ENCODE measurements at places on chromosomes 13 and 19.

GRCh38 chr19:18419195-18419698 lies at the start of gene SSBP4:
Gene SSBP4 (plus strand): TSS chr19:18419398. CDS start chr19:18419649, 251 bp downstream.
- peak; percentile 72 for DNase-seq

GRCh38 chr13:27853861-27854260 lies 61.6 kb downstream of the GSX1 start:
- DNase-seq: no peak

GRCh38 chr19:55166530-55167268 lies at the start of gene DNAAF3:
Gene DNAAF3 (minus strand): TSS chr19:55166613. CDS start chr19:55166413, 200 bp downstream.
- peak; percentile 85 for DNase-seq

GRCh38 chr13:32969516-32969941 lies 46.7 kb upstream of the KL start:
- DNase-seq: no peak

GRCh38 chr13:47332149-47332548 lies 435.3 kb upstream of the HTR2A start:
- DNase-seq: no peak

DNA sequence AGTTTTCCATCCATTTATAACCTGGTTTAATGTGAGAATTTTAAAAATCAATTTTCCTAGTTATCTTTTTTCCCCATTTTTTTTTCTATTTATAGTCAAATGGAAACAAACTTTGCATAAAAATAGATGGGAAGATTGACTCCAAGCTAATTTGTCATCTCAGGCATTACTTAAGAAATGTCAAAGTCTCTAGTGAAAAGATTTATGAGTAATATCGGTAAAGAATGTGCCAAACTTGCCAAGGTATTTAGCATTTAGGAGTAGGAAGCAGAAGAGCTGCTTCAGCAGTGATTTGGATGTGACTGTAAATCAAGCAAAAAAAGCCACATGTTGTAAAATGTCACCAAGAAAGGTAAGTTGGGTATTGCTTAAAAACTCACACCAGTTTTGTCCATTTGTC lies 108.6 kb downstream of the LACC1 start:
- DNase-seq: no peak

DNA sequence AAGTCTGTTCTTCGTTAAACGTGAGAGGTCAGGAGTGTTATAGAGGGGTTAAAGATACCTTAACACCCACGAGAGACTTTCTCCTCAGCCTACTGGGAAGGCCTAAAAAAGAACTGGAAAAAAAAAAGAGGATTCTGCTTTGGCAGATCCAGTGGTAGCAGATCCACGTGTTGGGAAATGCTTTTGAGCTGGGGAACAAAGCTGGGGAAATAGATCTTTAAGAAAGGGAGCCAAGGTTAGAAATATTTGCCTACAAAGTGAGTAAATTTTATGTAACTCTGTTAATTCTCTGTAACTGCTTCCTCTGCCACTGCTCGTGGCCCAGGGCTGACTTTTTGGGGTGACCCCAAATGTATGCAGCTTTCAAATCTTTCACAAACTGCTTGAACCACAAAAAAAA lies 11.7 kb downstream of the RFX2 start:
- no peak for DNase-seq

DNA sequence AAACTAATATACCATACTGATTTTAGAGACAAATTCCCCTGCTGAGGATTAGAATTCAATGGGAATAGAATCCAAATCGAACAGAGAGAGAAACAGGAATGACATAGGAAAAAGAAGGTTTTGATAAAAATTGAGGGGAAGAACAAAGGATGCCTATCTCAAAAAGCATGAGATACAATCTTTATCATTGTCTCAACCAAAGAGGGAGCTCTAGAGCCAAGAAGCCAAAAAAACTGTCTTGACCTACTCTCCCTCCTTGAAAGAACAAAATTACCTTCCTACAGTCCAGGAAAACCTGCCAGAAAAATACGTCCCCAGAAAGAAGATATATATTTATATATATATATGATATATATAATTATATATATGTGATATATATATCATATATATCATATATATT lies 39.2 kb upstream of the MIR17HG start:
- no peak for DNase-seq

- DNase-seq: no peak
Measured at GRCh38 chr13:99122171-99122570, 78.5 kb upstream of the UBAC2 start.

DNA sequence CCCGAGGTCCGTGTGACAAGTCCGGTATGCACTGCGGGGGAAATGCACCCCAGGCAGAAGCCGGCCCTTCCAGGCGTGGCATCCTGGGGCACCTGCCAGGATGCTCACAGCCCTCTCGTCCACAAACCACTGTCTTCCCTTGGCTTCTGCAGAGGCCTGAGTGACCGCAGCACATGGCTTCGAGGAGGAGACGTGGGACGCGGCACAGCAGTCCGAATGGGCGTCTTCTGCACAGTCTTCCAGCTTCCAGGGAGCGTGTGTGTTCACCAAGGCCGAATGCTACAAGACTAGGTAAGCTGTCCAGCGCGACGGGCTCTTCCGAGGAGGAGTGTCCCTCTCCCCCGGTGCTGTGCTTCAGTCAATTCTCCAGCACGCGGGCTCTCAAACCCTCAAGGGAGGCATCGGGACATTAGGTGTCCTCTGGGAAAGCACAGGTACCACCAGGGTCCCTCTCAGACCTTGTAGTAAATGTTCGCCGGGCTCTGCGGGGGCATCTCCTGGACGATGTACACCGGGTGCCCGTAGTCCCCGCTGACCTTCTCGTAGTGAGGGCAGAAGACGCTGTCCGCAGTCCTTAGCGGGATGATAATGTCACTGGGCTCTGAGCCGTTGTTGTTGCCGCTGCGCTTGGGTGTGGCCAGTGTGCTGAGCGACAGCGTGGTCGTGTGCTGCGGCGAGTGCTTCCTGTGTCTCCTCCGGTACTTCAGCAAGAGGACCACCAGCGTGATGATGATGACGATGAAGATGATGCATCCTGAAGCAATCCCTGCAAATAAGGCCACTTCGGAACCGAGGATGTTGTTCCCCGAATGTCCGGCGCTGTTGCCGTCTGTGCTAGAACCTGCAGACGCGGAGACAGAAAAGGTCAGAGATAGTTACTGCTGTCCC lies 42.6 kb downstream of the EFNB2 start:
- no peak for DNase-seq

DNA sequence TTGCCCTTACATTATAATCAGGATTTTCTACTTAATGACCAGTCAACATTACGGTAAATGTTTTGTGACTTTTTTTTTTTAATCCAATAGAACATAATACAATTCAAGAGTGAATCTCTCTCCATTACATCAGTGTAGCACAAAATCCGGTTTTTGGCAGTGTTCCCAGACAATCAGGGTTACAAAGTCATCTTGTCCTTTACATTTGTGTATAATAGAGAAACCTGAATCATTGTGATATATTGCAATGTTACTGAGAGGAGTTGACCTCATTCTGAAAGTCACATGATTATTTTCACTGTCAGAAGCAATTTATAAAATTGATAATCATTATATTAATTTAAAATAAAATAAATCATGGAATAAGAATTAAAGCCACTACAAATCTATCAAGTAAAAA lies 1346.0 kb upstream of the SPRY2 start:
- DNase-seq: no peak

GRCh38 chr13:41995946-41996345 lies 35.0 kb upstream of the VWA8 start:
- peak; percentile 1 for DNase-seq

All from CD4-positive, alpha-beta T cell treated with Interferon gamma for 1 hour (primary cell).